Stimulated activated CD8-positive, alpha-beta memory T cell treated with anti-CD3 and anti-CD28 coated beads, Interleukin-4, amount 100 ng/mL, for 4 hours (primary cell): ENCODE measurements at places on chromosomes 6 and 20.

DNA sequence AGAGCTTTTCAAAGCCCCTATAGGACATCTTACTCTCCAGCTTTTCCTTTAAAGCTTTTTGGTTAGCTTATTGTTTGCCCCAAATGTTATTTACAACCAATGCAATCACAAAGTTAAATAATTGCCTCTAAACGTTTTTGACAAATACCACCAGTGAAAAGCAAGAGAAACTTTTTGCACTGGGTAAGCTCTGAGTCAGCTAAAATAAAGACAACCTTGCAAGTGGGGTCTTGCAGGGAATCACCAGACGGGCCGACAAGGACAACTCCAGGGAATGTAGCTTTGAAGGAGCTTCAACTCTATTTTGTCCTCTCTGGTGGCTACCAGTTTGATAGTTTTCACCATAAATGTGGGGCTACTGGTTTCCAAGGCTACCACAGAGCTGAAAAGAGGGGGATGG is 14.7 kb upstream of the PSMF1 start:
- no peak for DNase-seq

DNA sequence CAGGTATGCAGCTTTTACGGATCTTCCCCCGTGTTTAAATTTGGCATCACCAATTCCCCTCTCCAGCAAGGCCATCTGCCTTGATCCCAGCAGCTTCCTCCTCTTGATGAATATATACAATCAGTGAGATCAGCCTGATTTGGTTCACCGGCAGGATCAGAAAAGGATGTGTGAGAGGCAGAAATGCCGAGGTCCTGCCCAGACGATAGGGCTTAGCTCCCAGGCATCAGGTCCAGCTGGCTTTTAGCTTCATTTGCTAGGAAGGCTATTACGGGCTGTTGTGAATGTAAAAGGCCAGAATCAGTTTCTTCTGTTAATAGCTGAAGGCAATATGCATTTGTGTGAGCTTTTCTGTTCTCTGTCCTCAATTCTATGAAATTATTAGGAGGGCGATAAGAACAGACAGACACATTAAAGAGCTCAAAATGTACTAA is 372.8 kb downstream of the BTBD9 start:
- no peak for DNase-seq

GRCh38 chr6:116371120-116371917 is 572 bp downstream of the DSE start:
- no peak for DNase-seq

GRCh38 chr20:25254986-25255680 is 7.2 kb downstream of the PYGB start:
- no peak for DNase-seq

GRCh38 chr6:138818496-138819194 is 22.8 kb downstream of the ECT2L start:
- DNase-seq = no peak

DNA sequence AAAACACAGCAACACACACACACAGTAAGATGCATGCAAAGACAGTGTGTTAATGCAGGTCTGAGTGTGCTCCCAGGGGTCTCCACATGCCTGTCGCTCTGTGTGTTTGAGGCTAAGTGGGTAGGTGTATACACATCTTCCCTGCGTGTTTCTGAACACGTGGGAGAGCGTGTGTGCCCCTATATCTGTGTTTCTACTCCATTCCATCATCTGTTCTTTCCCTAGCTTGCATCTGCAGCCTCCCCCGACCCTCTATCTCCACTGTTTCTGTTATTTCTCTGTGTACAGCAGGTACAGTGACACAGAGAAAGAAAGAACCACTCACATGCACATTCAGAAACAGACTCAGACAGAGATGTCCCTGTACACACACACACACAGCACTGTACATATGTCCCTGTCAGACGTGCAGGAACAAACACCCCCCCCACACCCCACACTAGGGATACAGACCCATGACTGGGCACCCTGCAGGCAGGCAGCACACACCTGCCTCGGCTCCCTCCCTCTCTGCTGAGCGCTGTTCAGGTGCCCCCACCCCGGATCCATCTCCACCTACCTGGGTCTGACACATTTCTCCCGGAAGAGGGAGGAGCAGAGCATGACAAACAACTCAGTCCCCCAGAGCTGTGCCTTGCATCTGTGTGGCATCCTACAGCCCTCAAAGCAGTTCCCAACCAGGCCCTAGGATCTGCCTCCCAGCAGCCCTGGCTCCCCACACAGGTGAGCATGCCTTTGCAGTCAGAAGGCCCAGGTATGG is 27.6 kb downstream of the KCNK15 start:
- no peak for DNase-seq

DNA sequence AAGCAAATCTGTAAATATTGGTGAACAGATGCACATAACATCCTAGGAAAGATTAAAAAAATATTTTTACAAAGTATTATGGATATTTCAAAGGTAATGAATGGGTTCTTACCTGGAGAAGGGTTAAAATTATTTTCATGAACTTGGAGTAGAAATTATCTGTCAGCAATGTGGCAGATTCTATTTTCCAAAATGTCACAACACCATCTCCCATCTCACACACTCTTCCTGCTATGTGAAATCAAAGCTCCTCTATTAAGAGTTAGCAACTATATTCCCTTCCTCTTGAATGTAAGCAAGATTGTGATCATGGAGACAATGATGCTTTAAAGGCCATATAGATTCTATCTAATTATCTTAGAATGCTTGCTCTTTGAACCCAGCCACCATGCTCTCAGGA is 304.5 kb downstream of the EYS start:
- no peak for DNase-seq

- no peak for DNase-seq
Measured at GRCh38 chr6:163711615-163712565, 297.4 kb downstream of the QKI start.

DNA sequence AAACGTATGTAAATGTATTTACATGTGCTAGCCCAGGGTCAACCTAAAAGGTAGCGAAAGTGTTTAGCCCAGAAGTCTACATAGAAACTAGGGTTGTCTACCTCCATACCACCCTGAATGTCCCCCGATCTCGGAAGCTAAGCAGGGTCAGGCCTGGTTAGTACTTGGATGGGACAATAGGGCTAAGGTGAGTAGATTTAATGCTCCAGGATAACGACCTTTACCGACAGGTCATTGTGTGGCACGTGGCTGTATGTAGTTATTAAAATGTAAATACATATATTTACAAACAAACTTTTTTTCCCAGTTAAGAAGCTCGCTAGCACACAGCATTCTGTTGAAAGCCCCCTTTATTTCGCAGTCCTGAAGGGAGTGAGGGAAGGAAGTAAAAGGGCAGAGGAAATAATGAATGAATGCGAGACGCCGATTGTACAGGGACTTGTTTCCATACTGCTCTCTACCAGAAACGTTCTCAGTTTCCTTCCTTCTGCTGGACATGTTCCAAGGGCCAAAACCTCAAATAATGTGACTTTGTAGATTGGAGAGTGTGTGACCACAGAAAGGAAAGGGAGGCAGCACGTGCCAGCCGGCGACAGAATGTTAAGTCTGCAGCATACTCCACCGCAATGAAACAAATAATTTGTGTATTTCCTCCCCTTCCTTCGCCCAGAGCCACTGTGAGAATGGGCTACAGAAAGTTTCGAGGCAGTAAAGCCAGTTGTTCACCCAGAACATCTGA is 612 bp downstream of the ADAT2 start:
- DNase-seq = no peak

- DNase-seq = no peak
Measured at GRCh38 chr6:33452496-33452895, 1.9 kb upstream of the ZBTB9 start.

- DNase-seq = no peak
Measured at GRCh38 chr20:38872491-38873049, 53.6 kb upstream of the FAM83D start.

- DNase-seq = no peak
Measured at GRCh38 chr6:169155481-169155880, 98.2 kb downstream of the THBS2 start.

DNA sequence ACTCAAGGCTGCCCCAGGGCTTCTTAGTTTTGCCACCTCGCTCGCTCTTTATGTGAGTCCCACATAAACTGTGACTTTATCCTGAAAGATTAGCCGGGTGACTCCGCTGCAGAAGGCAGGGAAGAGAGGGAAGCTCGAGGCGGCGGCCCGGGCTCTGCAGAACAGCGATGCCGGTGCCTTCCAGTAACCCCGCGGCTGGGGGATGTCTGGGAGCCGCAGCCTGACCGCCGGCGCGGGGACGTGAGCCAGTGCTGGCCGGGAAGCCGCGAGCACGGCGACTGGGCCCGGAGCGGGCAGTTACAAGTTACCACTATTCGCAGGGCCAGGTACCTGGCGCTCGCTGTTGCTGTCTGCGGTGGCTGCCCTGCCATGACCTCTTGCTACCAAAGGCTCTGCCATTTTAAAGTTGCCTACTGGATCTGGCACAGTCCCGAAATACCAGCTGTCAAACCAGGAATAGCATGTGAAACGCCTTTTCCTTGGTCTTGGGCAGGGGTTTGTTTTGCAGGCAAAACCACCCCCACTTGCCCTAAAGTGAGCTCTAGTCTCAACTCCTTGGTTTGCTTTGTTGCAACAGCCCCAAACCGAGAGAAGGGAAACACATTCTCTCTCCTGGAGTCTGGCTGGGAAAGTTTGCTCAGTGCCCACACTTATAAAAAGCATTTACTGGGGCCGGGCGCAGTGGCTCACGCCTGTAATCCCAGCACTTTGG is 124.0 kb upstream of the SLC2A12 start:
- DNase-seq = no peak

GRCh38 chr6:113381959-113382358 is 475.2 kb upstream of the MARCKS start:
- no peak for DNase-seq

- no peak for DNase-seq
Measured at GRCh38 chr6:50990750-50991446, 172.2 kb downstream of the TFAP2B start.

DNA sequence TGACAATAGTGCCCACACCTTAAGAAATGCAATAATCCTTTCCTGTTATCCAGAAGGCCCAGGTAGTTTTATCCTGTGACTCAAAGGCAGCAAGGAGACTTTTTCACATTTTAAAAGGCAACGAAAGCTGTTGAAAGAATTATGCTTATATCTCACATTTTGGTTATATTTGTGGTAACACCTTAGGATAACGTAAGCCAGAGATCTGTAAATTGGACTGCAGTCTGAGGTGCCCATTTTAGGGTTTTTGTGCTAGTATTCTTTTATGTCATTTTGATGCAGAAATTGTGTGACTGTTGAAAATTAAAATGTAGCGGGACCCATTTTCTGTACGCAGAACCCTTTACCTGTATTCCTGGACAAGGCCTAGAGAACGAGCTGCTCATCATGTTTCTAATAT is 24.3 kb upstream of the MTHFD1L start:
- no peak for DNase-seq

- DNase-seq = no peak
Measured at GRCh38 chr6:12886961-12887775, 170.6 kb downstream of the PHACTR1 start.

- no peak for DNase-seq
Measured at GRCh38 chr6:128532827-128533226, 12.4 kb upstream of the PTPRK start.

- DNase-seq = no peak
Measured at GRCh38 chr6:28941684-28942448, 18.1 kb upstream of the TRIM27 start.

- DNase-seq = no peak
Measured at GRCh38 chr6:12927746-12928145, 211.2 kb downstream of the PHACTR1 start.

- no peak for DNase-seq
Measured at GRCh38 chr20:24604966-24605665, 135.7 kb downstream of the SYNDIG1 start.

- no peak for DNase-seq
Measured at GRCh38 chr20:24799971-24800580, 149.0 kb upstream of the CST7 start.

GRCh38 chr6:81067057-81067456 is 685.4 kb downstream of the TENT5A start:
- no peak for DNase-seq

DNA sequence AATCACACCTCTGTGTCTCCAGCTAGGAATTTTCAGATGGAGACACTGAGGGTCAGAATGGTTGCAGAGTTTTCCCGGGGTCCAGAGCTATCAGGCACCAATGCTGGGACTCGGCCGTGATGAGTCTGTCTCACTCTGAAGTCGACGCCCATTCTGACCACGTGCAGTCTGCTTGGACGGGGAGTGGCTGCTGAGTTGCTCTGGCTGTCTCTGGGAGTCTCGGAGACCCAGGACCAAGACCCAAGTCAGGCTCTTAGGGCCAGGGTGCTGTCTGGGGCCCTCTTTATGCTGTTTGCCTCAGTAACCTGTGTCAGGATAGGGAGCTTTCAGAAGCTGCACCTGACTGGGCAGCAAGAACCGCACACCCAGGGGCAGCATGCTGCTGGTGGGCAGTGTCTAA is 4.6 kb downstream of the IP6K3 start:
- no peak for DNase-seq

GRCh38 chr6:122098201-122098678 is 301.2 kb upstream of the HSF2 start:
- DNase-seq = no peak

DNA sequence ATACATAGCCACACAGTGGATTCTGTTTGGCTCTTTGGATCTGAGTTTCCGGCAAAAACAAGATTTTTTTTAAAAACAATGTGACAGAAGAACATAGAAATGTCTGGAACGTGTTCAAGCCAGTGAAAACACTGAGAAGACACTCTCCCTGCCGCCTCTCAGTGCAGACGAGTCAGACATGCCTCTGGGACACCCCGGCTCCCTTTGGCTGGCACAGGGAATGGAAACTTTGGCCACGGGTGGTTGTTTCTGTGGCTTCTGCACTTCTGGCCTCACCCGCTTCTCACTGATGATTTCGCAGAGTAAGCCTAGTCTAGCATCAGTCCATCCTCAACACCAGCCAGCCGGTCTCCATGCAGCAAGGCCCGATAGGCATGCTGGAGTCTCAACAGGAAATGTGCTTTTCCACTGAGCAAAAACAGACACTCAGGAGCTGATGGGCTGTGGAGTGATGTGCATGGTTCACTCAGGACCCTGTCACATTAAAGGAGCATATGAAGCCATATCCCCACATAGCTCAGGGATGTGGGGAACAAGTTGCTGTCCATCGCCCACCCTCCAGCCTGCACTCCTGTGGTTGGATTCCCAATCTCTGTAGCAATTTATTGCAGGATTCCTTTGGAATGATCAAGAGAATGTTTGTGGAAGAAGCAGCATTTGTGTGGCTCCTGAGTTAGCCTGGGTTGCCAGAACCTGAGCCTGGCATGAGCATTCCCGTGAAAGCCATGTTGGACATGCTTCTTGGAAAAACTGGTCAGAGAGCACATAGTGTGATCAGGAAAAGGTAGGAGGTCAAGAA is 262.0 kb upstream of the RIN2 start:
- DNase-seq = no peak

DNA sequence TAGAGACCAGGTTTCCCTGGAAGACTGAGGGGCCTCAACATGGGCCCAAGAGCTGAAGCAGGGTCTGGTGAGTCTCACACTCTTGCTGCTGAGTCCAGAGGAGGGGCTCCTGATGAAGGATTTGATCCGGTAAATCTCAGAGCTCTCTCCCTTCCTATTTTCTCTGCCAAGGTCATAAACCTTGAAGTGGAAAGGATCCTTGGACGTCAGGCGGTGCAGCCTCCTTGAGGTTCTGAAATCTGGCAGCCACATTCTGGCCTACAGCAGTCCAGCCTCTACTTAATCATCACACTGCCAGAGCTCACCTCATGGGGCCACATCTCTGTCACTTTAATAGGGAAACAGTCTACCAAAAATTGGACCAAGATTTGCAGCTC is 24.0 kb downstream of the ACSS1 start:
- DNase-seq = no peak
